IMR-90 (cell line): ENCODE measurements at places on chromosomes 5 and 9.

GRCh38 chr5:932151-932627, 39.5 kb downstream of the TRIP13 start:
- DNase-seq = no peak

- DNase-seq = no peak
These were observed 1008.2 kb downstream of the CDH12 start for GRCh38 chr5:21844960-21845359.

DNA sequence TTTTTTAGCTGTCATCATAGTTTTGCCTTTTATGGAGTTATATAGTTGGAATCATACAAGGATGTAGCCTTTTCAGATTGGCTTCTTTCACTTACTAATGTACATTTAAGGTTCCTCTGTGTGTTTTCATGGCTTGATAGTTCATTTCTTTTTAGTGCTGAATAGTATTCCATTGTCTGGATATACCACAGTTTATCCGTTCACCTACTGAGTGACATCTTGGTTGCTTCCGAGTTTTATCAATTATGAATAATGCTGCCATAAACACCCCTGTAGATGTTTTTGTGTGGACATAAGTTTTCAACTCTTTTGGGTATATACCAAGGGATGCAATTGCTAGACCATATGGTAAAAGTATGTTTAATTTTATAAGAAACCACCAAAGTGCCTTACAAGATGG, 136.3 kb downstream of the NR3C1 start:
- no peak for DNase-seq

GRCh38 chr5:179887095-179887494, 20.6 kb downstream of the TBC1D9B start:
- no peak for DNase-seq

DNA sequence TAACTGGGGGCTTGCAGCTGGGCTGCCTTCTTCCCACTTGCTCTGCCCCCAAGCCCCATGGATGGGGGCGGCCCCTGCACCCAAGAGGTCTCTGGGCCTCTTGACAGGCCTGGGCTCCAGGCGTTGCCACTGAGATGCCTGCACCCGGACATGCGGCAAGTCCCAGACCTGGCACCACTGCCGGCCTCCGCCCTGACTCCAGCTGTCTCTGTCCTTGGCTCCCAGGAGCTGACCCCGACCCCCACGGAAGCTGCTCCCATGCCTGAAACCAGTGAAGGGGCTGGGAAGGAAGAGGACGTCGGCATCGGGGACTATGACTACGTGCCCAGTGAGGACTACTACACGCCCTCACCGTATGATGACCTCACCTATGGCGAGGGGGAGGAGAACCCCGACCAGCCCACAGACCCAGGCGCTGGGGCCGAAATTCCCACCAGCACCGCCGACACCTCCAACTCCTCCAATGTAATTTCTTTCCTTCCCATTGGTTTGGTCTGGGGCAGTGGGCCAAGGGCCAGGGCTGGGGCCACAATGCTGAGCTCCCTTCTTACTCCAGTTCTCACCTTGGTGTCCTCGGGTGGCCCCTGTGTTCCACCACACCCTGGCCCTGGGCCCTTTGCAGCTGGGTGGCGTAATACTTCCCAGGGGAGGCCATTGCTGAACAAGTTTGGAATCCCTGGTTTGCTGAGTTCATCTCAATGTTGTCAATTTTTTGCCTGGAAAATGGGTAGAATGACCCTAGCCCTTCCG, 88.6 kb downstream of the COL5A1 start:
- DNase-seq = no peak

DNA sequence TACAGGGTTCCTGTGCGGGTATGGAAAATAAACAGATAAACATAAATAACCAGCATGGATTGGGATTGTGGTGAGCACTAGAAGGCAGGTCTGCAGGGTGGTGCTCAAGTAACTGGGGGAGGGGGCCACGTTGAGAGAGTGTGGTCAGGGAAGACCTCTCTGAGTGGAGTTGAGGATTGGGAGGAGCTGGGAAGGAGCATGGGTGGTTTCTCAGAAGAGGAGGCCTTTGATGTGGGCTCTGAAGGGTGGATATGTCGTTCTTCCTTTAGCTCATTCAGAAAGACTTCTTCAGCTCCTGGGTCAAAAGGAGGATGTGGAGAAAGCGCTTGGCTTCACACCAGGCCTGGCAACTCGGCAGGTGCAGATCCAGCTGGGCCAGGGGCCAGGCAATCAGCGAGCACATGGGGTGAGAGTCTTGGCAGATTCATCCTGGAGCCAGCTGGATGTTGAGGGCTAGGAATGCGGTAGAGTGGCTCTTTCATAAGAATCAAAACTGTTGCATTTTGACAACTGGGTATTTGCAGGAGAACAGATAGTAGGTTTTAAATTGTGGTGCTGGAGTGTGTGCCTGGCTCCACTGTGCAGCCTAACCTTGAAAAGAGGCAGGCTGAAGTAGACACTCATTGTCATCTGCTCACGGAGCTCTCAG, 71.7 kb downstream of the PCSK5 start:
- DNase-seq = no peak

- no peak for DNase-seq
These were observed 97.9 kb downstream of the CD180 start for GRCh38 chr5:67098656-67099055.

DNA sequence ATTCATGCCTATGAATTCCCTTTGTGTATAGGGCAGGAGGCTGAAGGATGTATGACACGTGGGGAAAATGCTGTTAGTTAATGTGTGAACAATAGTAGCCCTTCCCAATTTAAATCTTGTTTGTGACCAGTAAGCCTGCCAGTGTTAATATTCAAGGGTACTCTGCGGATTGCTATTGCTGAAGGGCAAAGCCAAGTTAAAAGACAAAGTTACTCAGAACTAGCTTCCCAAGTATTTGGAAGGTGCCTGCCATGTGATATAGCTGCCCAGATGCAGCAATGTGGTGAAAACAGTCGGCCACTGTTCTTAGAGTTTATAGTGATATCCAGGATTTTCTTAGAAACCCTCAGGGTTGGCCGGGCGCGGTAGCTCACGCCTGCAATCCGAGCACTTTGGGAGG, 34.6 kb downstream of the MARVELD2 start:
- DNase-seq = no peak

DNA sequence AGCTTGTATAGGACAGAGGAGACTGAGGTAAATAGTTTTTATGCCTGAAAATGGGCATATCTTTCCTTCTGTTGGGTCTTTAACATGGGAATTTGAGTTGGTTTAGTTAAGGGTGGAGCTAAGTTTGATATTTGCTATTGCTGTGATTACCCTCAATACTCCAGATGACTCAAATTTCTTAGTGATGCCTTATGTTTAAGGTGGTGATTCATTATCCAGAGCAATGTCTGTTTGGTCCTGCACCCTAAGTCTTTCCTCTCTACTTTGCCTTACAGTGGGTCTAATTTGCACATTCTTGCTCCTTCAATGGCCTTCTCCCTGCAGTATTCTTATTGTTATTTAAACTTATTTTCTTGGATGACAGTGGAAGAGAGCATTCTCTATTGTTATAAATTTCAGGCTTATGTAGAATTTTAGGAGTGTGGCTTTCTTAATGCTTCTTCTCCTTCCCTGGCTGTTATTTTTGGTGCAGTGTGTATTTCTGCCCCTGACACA, 312.9 kb upstream of the RPS23 start:
- no peak for DNase-seq

- peak; percentile 47 for DNase-seq
These were observed 93.1 kb downstream of the NUDT12 start for GRCh38 chr5:103469288-103470040.

GRCh38 chr9:133682818-133683585, 46.8 kb downstream of the DBH start:
- no peak for DNase-seq

DNA sequence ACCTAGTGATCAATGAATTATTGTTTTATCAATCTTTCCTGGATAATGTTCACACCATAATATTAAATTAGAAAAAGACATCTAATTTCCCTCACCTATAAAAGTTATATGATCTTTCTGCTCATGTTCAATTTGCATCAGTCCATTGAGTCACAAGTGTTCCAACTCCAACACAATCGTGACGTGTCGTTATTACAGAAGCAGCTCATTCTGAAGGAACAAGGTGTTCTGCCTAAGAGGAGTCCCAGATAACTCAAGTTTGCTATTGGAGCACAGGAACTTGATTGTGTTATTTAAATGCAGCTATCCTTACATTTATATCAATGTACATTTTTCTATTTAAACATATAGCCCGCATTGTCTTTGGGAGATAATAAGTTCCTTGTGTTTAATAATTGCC, 30.6 kb downstream of the ATPSCKMT start:
- no peak for DNase-seq

GRCh38 chr9:135224921-135225541, 137.6 kb downstream of the OLFM1 start:
- no peak for DNase-seq

DNA sequence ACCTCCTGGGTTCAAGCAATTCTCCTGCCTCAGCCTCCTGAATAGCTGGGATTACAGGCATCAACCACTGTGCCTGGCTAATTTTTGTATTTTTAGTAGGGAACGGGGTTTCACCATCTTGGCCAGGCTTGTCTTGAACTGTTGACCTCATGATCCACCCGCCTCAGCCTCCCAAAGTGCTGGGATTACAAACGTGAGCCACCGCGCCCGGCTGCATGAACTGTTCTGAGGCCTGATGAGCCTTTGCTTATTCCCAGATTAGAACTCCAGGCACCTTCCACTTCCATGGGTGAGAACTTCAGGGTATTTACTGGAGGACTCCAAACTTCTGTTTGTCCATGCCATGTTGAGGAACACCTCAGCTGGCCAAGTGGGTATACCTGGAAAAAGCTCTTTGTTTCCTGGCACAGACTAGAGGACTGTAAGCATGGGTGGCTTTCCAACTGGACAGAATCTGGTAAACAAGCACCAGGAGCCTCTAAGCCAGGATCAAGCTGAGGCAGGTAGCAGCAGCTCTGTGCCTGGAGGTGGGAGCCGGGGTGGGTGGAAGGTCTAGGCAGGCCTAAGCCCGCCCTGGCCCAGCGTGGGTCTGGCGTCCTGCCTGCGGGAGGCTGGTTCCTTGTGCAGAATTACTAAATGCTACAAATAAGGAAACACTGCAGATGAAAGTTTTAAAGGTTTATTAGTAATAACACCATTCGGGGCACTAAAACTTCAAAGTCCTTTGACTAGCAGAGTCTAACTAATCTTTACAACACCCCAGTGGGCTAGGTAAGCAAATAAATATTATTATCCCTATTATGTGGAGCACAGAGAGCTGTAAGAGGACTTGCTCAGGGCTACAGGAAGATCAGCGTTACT, 78.4 kb downstream of the SEMA5A start:
- DNase-seq = no peak

GRCh38 chr9:116391306-116391900, 237.8 kb downstream of the PAPPA start:
- peak; percentile 83 for DNase-seq

DNA sequence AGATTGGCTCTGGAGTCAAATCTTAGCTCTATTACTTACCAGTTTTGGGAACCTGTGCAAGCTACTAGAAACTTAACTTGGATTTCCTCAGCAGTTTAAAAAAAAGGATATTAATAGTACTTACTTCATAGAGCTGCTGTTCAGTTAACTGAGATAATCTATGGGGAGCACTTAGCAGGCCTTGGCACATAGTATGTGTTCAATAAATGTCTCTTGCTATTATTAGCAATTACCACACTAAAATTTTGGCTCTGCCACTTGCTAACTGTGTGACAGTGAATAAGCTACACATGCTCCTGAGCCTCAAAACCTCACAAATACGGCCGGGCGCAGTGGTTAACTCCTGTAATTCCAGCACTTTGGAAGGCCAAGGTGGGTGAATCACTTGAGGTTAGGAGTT, 55.9 kb downstream of the CDK5RAP2 start:
- no peak for DNase-seq

- peak; percentile 38 for DNase-seq
These were observed 36.6 kb downstream of the CTNNA1 start for GRCh38 chr5:138789771-138790242.

- DNase-seq = peak; percentile 32
These were observed 12.2 kb downstream of the TNIP1 start for GRCh38 chr5:151068433-151069197.

DNA sequence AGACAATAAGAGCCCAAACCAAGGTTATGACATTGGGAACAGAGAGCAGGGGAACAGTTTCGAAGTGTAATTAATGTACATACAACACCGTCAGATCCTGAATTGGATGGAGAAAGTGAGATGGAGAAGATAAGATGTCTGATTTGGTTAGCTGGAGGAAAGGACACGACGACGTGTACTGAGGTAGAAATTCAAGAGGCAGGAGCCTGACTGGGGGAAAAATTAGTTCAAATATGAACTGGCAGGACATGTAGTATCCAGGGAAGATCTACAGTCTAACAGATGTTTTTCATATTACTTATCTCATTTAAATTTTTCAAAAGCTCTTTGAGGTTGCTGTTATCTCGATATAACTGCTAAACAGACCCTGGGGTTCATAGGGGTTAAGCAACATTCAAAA, 114.7 kb downstream of the TMEM232 start:
- no peak for DNase-seq

GRCh38 chr5:169149317-169149716, 151.6 kb downstream of the SLIT3 start:
- no peak for DNase-seq

DNA sequence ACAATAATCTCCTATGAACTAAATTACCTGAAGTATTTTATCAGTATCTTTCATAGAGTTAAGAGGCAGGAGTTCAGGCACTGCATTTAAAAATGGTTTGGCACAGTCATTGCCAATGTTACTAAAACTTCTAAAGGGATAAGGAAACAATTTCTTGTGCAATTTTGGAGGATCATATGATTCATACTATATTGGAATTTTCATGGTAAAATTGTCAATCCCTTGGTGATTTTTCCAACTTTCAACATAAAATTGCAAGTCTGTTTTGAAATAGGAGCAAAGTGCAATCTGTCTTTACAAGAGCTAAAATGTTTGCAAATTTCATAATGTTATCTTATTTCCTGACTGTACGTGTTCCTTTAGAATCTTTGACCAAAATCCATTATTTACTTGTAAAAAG, 211.1 kb downstream of the DMRTA1 start:
- DNase-seq = no peak

GRCh38 chr5:84494453-84494852, 109.8 kb upstream of the EDIL3 start:
- peak; percentile 95 for DNase-seq

- DNase-seq = no peak
These were observed 103.1 kb upstream of the PRLR start for GRCh38 chr5:35333366-35333765.

DNA sequence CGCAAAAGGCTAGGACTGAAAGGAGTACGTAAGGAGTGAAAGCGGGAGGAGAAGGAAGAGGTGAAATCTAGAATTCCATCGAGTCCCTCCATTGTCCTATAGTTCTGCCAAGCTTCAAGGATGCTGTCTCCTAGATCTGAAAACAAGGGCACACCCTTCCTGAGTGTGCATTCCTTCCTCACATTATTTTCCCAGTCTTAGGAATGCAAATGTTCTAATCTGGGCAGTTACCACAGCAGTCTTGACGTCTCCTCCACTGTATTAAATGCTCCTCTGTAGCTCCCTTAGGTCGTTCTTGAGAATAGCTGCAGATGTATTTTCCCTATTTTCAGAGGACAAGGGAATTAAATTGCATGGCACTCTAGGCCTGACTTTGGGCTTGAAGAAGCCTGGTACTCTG, 127.6 kb downstream of the SLIT3 start:
- no peak for DNase-seq

- DNase-seq = peak; percentile 90
These were observed 170.4 kb upstream of the CDH6 start for GRCh38 chr5:31023105-31023504.

GRCh38 chr9:110255463-110256379, 586 bp downstream of the TXN start:
- DNase-seq = peak; percentile 47

- peak; percentile 61 for DNase-seq
These were observed 41.1 kb upstream of the ERCC6L2 start for GRCh38 chr9:95834281-95834907.

GRCh38 chr5:59178482-59178881, 595.6 kb downstream of the RAB3C start:
- DNase-seq = no peak
